ENCODE measurements at places on chromosomes 4 and X. TPM values are rescaled to one million over a fixed set of nuclear protein-coding genes. Genes with fewer than 3 reads are reported as not detected.

The POU3F4 gene
- not detected for total RNA-seq

GRCh38 chrX:44459501-44459900 lies 83.2 kb downstream of the FUNDC1 start:
- no peak for DNase-seq

- no peak for DNase-seq
These were observed 795.6 kb upstream of the GALNTL6 start for GRCh38 chr4:171017593-171017992.

DNA sequence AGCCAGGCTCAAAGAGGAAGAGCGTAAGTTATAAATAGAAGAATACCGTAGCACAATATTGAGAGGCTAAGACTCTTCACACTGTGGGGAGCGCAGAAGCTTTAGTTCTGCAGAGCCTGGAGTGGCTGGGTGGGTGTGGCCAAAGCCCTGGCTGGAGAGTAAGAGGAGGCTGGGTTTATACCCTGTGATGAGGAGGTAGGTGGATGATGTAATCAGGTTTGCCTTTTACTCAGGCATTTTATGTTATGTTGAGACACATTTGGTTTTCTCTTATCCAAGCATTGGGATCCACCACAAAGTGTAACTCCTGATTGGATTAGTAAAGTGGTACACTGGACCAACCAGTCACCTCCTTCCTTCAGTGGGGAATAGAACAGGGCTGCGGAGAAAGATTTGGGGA lies 13.9 kb downstream of the CDS1 start:
- no peak for DNase-seq

The FAM9B gene
- total RNA-seq, result 4.6 TPM

The PPEF2 gene
- 0.50 TPM for total RNA-seq

Measured in testis (tissue), 5 donors.